ENCODE measurements at places on chromosomes 16 and 17.

DNA sequence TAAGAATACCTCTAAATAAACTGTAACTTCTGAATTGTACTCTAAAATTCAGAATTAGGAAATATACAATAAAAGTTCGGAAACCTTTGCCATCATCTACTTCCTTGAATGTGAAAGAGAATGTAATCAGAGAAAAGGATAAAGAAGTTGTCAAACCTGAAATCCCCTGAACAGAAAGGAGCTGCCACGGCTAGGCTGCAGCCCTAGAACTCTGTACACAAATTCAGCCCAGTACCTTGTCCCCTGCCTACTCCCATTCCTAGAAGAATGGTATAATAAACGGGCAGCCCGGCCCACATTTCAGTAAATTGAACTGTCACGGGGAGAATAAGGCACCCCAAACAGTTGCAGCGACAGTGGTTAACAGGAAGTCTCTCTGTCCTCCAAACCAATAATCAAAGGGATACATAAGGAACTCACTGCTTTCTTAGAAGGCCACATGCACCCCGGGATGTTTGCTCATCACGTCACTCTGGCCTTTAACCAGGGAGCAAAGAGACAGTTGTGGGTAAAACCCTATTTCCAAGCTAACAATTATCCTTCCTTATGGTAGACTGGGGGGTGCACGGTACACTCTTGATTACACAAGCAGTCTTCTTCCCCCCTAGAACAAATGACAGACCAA, 24.3 kb upstream of the RFFL start:
- H3K27ac ChIP-seq: peak overlapping the region; percentile 88
- H3K27me3 ChIP-seq: no peaks in the 10 kb centered on the region
- DNase-seq: no peak
- no peaks in the 10 kb centered on the region for H3K36me3 ChIP-seq
- peaks cover 5% of the 10 kb centered on the region for H3K4me1 ChIP-seq

DNA sequence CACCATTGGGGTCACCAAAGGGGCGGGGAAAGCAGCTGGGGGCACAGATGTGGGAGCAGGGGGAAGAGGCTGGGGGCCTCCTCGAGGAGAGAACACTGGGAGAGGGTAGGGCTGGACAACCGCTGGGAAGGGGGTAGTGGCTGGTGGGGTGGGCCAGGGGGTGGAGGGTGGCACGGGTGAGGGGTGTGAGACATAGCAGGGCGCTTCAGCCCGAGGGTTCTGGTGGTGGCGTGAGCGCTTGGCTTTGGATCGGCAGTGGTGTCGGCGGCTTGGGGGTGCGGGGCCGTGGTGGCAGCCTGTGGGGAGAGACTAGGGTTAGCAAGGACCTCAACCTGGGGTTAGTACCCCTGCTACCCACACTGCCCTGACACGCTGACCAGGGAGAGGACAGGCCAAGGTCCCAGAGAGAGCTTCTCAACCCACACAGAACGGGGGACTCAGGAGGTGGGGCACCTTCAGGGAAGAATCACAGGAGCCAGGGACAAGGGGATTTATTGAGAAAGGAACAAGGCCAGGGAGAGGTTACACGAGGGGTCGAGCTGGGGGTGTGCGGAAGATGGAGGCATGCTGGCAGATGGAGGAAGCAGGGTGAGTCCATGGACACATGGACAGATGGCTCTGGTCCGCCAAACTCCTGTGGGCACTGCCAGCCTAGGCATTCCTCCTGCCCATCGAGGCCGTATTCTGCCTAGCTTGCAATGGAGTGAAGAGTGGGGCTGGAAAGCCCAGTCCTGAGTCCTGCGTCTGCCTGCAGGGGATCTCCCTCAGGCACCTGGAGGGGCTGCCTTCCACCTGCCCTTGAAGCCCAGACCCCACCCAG, 8.4 kb downstream of the PER1 start:
- peak; percentile 26 for DNase-seq
- no peak overlapping the region for H3K4me3 ChIP-seq
- H3K4me1 ChIP-seq: no peaks in the 10 kb centered on the region
- H3K36me3 ChIP-seq: no peaks in the 10 kb centered on the region

DNA sequence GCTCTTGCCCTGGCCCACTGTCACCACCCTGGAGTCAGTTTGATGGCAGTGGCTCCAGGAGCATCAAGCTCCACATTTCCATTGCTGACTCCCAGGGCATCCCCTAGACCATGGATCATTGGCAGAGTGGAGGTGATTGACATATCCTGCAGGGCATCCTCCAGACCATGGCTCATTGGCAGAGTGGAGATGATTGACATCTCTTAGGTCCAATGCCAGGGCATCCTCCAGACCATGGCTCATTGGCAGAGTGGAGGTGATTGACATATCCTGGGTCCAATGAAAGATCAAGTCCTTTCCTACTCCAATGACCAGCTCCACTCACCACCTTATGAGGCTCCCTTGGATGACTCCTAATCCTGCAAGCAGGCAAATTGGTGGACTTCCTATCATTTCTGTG, 174.3 kb upstream of the NLRP1 start:
- DNase-seq: no peak
- H3K27ac ChIP-seq: no peak overlapping the region
- H3K4me3 ChIP-seq: no peak overlapping the region
- H3K27me3 ChIP-seq: no peaks in the 10 kb centered on the region

GRCh38 chr17:76843703-76844484, 24.3 kb upstream of the MGAT5B start:
- H3K27ac ChIP-seq: no peak overlapping the region
- H3K4me1 ChIP-seq: no peaks in the 10 kb centered on the region
- H3K4me3 ChIP-seq: no peak overlapping the region
- H3K36me3 ChIP-seq: no peaks in the 10 kb centered on the region
- peaks cover 5% of the 10 kb centered on the region for H3K27me3 ChIP-seq

DNA sequence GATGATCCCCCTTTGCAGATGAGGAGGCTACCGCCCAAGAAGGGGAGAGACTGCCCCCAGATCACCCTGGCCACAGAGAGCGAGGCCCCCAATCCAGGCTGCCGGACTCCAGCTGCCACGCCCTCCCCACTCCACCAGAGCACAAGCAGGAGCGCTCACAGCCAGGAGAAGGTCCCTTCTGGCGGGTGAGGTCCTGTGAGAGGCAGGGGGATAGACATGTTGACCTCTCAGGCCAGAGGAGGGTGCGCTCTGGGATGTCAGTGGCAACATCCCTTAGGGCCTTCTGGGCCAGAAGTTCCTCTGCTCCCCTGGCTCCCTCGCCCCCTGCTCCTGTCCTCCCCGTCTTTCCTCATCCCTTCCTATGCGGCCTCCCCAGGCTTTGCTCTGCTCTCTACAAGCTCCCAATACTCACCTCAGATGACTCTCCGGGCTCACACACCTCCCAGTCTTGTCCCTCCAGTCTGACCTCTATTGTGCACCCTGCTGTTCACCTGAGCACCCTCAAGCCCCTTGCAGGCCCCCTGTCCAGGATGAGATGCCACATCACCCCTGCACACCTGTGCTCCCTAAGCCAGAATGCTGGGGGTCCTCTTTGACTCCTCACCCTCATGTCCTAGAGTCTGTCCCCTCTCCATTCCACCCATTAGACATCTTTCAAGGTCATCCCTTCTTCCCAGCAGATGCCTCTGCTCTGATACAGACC, 5.0 kb upstream of the NXPH3 start:
- no peaks in the 10 kb centered on the region for H3K27me3 ChIP-seq
- H3K4me3 ChIP-seq: no peak overlapping the region
- DNase-seq: no peak
- peak overlapping the region; percentile 93 for H3K27ac ChIP-seq
- H3K4me1 ChIP-seq: no peaks in the 10 kb centered on the region

All from uterus (tissue), 4 donors.